ENCODE measurements at places on chromosomes 12 and 14.

- DNase-seq = no peak
Observed at GRCh38 chr14:50944647-50945413, 547 bp upstream of the PYGL start.

DNA sequence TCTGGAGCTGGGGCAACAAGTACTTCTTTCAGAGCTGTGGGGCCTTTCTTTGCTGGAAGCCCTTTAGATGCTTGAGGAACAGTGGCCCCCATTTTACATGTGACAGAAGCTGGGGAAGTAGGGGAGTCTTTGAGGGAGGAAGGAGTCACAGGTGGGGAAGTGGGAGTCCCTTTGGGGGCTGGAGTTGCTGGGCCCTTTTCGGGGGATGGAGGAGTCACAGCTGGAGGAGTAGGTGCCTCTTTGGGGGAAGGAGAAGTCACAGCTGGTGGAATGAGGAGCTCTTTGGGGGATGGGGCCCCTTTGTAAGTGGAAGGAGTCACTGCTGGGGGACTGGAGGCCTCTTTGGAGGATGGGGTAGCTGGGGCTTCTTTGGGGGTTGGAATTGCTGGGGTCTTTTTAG, 8.6 kb downstream of the NACA start:
- no peak for DNase-seq

- no peak for DNase-seq
Observed at GRCh38 chr14:59316151-59316830, 127.8 kb downstream of the DAAM1 start.

DNA sequence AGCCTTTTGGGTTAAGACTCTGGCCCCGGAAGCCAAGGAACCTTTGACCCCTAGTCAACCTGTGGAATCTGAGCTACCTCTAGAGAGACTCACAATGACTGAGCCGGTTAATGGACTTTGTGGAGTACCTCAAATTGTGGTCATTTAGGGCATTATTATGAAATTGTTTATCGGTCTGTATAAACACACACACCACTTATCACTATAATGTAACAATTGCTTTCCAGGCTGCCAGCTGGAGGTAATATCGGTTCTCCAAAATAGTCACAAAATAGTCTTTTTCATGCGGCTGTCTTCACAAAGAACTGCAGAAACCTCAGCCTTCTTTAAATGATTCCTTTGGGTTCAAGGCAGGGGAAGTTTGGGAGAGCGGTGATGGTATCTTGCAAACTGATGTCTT, 144.2 kb downstream of the DACT1 start:
- no peak for DNase-seq

DNA sequence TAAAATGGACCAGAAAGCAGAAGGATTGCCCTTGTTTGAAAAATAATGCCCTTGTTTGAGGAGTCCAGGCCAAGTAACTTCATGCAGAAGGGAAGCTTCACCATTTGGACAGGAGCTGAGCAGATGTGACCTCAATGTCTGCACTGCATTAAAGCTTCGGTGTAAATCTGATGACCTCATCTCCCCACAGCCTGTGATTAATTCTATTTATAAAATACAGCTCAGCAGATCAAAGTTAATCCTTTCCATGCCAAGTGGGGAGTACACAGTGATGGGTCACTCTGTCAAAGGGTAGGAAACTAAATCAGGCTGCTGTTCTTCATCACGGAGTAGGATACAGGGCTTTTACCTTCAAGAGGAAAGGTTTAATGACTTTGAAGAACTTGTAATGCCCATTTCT, 533.7 kb downstream of the RPS29 start:
- DNase-seq = no peak

- no peak for DNase-seq
Observed at GRCh38 chr12:52573306-52573705, 337 bp downstream of the KRT74 start.

DNA sequence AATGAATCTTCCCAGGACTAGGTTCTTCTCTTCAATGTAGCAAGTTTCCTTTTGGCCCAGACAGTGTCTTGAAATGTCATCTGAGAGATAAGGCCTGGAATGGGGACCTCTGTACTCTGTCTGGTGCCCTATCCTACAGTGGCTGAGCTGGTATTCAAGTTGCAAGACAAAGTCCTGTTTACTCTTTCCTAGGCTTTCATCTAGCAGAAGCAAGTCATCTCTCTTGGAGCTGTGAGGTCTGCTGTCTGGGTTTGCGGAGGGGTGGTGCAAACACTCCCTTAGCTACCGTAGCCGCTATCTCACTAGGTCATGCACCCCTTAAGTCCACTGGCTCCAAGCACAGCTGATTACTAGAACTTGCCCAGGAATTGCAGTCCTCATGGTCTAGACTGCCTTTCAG, 149.7 kb upstream of the SLC16A7 start:
- DNase-seq = no peak
